ENCODE measurements at places on chromosomes 4 and X. TPM values are rescaled to one million over a fixed set of nuclear protein-coding genes. Genes with fewer than 3 reads are reported as not detected.
A peak's percentile ranks its signal among the peaks of the same experiment; 100 is the strongest.

The CD38 gene
- 11.2 TPM for total RNA-seq

DNA sequence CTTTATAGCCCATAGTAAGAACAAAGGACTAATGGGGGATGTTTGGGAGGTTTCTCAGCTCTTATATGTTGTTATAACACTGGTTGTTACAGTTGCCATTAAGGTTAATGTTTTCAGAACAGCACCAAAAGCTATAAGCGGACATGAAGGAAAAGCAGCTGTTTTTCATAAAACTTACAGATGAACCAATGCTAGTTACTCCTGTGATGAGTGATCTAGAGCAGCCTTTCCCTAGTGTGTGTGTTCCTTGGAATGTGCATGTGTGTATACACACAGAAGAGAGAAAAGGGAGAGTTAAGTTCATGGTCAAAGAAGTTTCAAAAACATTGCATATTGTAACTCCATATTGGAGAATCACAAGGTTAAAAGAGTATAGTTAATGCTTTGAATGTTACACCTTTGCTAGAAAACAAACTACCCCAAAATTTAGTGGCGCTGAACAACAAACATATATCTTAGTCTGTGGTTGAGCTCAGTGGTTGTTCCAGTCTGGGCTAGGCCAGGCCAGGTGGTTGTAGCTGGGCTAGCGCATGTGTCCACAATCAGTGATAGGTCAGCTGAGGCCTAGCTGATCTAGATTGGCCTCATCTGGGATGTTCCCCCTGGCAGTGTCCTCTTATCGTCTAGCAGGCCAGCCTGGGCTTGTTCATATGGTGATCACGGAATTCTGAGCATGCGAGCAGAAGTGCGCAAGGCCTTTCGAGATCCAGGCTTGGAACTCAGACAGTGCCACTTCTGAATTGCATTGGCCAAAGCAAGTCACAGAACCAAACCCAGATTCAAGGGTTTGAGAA is 151.0 kb downstream of the NHS start:
- H3K27me3 ChIP-seq: no peaks in the 10 kb centered on the region
- DNase-seq: no peak
- no peaks in the 10 kb centered on the region for H3K36me3 ChIP-seq

- peaks cover 5% of the 10 kb centered on the region for H3K4me1 ChIP-seq
- H3K36me3 ChIP-seq: no peaks in the 10 kb centered on the region
- DNase-seq: no peak
- H3K27ac ChIP-seq: no peak overlapping the region
- H3K4me3 ChIP-seq: no peak overlapping the region
- peaks cover 13% of the 10 kb centered on the region for H3K27me3 ChIP-seq
Observed at GRCh38 chr4:114599903-114600552, 1.4 kb downstream of the UGT8 start.

- DNase-seq: no peak
- no peaks in the 10 kb centered on the region for H3K27me3 ChIP-seq
- H3K27ac ChIP-seq: no peak overlapping the region
- no peak overlapping the region for H3K4me3 ChIP-seq
Observed at GRCh38 chr4:85737254-85737653, 262.3 kb downstream of the ARHGAP24 start.

DNA sequence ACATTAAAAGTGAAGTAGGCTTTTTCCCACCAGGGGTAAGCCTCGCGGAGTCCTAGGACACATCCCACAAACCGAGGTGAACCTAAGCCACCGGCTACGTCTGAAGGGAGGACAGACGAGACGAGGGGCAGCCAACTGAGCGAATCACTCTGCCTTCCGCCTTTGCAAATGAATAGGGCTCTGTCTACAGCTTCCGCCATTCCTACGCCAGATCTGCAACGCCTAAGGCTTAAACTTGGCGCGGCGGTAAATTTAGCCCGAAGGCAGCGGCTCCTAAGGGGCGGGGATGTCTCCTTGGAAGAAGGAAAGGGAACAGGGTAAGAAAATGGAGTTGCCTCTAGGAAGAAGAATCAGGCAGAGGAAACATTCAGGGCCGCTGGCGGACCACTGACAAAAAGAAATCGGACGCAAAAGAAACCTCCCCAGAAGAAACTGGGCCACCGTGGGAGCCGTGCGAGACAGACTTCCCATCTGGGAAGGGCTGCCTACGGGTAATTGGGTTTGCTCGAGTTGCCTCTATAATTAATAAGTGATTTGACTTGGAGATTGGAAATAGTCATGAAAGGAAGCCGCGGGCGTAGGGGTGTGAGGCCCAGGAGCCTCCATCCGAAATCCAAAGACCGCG is 90.5 kb downstream of the BCOR start:
- DNase-seq: no peak
- no peak overlapping the region for H3K4me3 ChIP-seq
- peaks cover 82% of the 10 kb centered on the region for H3K27me3 ChIP-seq

DNA sequence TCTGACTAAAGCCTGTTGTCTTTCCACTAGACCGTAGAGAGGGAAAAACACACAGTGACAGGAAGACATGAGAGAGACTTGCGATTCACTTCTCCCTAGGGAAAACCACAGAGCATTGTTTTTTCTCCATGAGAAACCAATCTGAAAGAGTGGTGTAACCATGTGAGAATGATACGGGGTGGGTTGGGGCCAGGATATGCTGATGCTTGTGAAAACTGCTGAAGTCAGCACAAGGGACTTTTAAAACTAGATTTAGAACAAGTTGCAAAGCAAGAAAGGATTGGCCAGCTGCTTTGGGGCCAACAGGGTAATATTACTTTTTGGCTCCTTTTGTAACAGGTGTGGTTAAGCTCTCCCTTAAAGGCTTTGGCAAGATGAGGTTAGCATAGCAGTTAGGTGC is 66.1 kb downstream of the NHSL2 start:
- H3K4me1 ChIP-seq: no peaks in the 10 kb centered on the region
- H3K36me3 ChIP-seq: no peaks in the 10 kb centered on the region
- no peaks in the 10 kb centered on the region for H3K27me3 ChIP-seq

The ARHGEF6 gene
- 54.5 TPM for total RNA-seq

GRCh38 chrX:153739754-153740486 is 15.3 kb downstream of the ABCD1 start:
- no peak overlapping the region for H3K4me3 ChIP-seq
- no peaks in the 10 kb centered on the region for H3K4me1 ChIP-seq

The ANK2 gene
- 212 TPM for total RNA-seq

The KIF4A gene
- total RNA-seq: 0.32 TPM

The RHOH gene
- total RNA-seq: 1.9 TPM

The BBS12 gene
- 7.0 TPM for total RNA-seq

GRCh38 chrX:72102126-72102525 is 29.6 kb downstream of the RTL5 start:
- no peak overlapping the region for H3K27ac ChIP-seq
- H3K27me3 ChIP-seq: peaks cover 9% of the 10 kb centered on the region
- no peak for DNase-seq
- peaks cover 6% of the 10 kb centered on the region for H3K4me1 ChIP-seq
- H3K36me3 ChIP-seq: no peaks in the 10 kb centered on the region

- no peak overlapping the region for H3K4me3 ChIP-seq
- H3K4me1 ChIP-seq: no peaks in the 10 kb centered on the region
- H3K36me3 ChIP-seq: no peaks in the 10 kb centered on the region
- no peak for DNase-seq
Observed at GRCh38 chrX:138294951-138295350, 416.6 kb downstream of the FGF13 start.

DNA sequence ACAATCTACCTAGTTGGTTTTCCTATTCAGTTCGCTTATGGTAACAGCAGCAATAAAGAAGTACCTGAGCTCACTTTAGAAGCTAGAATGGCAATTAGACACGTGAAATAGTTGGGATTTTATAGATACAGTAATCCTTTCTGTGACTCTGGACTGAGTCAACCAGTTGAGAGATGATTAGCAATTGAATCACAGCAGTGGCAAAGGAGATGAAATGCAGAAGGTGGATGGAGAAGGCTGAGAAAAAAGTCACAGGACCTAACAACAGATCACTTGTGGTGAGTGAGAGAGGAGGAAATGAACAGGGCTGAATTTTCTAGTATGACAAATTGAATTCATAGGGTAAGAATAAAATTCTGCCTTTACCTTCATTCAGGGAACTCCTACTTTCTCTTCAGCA is 197.1 kb upstream of the MAGEB18 start:
- no peak overlapping the region for H3K27ac ChIP-seq
- H3K4me1 ChIP-seq: no peaks in the 10 kb centered on the region
- no peaks in the 10 kb centered on the region for H3K27me3 ChIP-seq
- DNase-seq: no peak
- no peak overlapping the region for H3K4me3 ChIP-seq
- no peaks in the 10 kb centered on the region for H3K36me3 ChIP-seq

- no peak overlapping the region for H3K4me3 ChIP-seq
- no peaks in the 10 kb centered on the region for H3K36me3 ChIP-seq
- no peaks in the 10 kb centered on the region for H3K4me1 ChIP-seq
Observed at GRCh38 chrX:84216881-84217280, 28.9 kb upstream of the RPS6KA6 start.

The PCYT1B gene
- total RNA-seq: not detected

DNA sequence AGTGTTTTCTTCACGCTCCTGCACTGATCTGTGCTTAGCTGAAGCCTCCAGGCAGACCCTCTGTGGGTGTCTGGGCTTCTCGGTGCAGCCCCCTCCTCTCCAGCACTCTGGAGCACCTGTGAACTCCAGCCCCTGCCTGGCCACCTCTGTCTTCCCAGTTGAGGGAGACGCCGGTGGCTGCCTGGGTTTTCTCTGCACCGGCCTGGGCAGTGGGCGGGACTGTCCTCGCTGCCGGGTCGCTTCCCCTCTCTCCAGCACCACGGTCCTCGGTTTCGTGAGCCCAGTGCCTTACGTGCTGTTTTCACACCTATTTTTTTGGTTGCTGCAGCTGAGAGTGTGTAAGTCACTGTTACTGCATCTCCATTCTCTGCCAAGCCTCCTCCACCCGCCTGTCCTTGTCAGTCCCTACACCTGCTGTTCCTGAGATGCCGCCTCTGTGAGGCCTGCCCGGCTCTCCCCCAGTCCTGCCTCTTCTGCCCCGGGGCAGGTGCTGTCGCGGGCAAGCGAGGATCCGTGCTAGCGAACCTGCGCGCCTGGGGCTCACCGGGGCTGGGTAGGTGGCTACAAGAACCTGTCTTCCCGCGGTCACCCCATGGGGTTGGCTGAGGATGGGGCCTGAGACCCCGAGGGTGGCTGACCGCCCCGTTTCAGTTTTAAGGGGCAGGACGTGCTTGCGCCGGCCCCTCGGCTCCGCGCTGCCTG is 2.4 kb upstream of the FGFRL1 start:
- peaks cover 16% of the 10 kb centered on the region for H3K27me3 ChIP-seq
- DNase-seq: no peak
- peak overlapping the region; percentile 70 for H3K4me3 ChIP-seq
- H3K4me1 ChIP-seq: peaks cover 30% of the 10 kb centered on the region

DNA sequence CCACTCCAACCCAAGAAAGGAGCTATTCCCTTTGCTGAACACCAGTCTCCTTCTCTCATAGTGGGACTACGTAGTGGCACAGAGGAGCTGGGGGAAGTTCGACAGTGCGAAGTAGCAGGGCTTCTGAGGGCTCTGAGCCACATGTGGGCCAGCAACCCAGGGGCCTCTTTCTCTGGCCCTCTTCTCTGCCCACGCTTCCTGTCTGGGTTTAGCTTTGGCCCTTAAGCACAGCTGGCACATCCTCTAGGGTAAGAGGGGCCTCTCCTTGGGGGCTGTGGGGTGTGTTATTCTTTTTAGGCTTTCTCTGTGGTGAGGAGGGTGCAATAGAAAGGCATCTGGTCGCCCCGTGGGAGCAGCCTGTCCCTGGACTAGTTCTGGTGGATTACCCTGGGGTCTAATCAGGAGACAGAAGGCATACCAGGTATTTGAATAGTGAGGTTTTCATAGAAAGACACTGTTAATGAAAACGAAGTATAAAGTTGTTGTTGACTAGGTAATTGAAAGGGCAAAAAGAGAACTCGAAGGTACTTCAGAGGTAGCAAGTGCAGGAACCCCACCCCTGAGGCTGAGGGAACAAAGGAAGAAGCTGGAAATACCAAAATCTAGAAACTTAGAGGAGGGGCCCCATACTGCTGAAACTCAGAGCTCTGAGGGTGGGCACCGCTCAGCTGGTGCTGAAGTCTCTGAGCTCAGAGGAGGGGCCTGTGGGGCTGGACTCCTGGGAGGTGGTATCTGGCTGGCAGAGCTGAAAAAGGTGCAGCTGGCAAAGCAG is 151.9 kb upstream of the RPS6KA3 start:
- H3K4me1 ChIP-seq: no peaks in the 10 kb centered on the region
- H3K36me3 ChIP-seq: no peaks in the 10 kb centered on the region
- H3K27me3 ChIP-seq: peaks cover 9% of the 10 kb centered on the region

The PNCK gene
- 7.3 TPM for total RNA-seq

The TSPAN5 gene
- 3.1 TPM for total RNA-seq

GRCh38 chr4:48831532-48832030 is 693 bp downstream of the OCIAD1 start:
- H3K36me3 ChIP-seq: peaks cover 38% of the 10 kb centered on the region
- H3K4me1 ChIP-seq: peaks cover 16% of the 10 kb centered on the region
- no peak for DNase-seq

DNA sequence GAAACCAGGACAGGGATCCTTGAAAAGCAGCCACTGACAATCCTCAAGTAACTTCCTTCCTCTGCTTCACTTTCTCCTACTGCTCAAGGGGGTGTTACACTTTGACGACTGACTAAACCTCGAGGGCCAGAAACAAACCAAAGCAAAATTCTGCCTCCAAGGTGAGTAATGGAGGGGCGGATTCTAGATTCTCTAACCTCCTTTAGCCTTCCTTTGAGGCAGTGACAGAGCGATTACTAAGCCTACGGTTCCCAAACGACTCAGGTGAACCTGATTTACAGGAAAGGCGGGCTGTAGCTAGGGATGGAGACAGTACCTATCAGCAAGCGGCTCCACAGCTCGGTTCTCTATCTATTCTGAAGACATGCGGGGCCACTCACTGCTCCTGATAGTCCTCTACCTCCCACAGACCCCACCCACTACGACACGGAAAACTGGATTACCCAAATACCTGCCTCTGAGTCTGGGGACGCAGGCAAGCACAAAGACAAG is 487 bp downstream of the TBCK start:
- H3K27me3 ChIP-seq: no peaks in the 10 kb centered on the region
- H3K36me3 ChIP-seq: no peaks in the 10 kb centered on the region
- H3K4me1 ChIP-seq: peaks cover 48% of the 10 kb centered on the region
- DNase-seq: no peak
- peak overlapping the region; percentile 91 for H3K4me3 ChIP-seq

The MAGEB17 gene
- not detected for total RNA-seq

The SNX25 gene
- 10.7 TPM for total RNA-seq

DNA sequence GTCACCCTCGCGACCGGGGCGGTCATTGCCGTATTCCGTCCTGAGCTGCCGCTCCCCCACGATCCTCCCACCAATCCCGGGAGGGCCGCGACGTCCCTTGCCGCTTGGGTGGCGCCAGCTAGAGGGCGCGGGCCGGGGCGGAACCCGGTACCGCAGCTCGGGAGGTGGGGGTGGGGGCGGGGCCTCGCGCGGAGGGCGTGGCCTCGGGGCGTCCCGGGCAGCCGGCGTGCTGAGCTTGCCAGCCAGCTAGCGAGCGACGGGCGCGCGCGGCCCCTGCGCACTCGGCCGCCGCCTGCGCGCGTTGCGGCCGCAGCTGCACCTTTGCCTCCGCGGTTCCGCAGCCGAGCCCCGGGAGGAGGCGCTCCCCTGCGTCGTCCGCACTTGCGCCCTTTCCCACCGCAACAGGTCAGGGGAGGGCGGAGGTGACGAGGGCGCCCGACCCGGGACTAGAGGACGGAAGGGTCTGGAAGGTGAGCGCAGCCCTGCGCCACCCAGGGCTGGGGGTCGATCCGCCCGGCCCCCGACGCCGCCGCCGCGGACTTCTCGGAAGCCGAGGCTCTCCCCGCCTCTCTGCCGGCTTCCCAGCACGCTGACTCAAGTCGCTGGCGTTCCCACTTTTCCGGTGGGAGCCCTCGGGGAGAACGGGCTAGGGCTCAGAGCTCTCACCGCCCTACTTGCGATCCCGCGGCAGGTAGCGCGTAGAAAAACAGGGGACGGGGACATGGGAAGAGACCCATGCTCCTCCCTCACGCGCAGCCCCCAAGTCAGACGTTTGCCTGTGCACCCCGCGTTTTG is at the start of gene AFF1:
Gene AFF1, plus strand, starts transcription at position 241 of the 795 bp plus-strand sequence. CDS start 13,523 bp downstream, outside the sequence.
- H3K27me3 ChIP-seq: no peaks in the 10 kb centered on the region
- peak; percentile 97 for DNase-seq
- H3K36me3 ChIP-seq: no peaks in the 10 kb centered on the region
- peak within 1 kb of the TSS; percentile 70 for H3K4me3 ChIP-seq

The FAM47E gene
- 0.48 TPM for total RNA-seq
